ENCODE measurements at places on chromosomes 4 and X.

GRCh38 chr4:27350161-27350560, 489.5 kb downstream of the STIM2 start:
- DNase-seq: no peak

DNA sequence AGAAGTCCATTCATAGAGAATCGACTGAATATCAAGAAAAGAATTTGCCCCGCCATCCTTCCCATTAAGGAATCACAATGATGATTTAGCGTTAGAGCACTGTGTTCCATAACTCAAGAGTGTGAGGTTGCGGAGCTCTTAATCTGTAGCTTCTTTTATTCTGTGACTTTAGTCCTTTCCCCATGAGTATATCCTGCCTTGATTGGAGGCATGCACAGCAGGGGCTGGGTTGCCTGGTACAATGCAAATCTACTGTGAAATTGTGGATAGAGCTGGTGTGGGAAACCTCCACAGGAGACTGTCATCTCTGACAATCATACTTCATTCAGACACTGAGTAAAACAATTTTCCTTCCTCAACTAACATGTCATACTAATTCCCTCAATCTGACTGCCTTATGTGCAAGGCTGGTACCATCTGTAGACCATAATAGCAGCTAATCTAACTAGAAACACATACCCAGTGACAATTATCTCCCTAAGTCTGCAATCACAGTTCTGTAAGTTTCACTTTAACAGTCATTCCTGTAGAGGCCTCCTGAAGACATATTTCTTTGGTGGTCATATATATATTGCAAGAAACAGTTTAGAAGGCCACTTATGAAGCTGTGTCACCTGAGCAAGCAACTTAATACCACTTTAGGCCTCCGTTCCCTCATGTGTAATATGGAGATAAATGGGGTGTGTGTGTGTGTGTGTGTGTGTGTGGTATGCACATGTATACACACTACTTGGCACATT, 355.2 kb upstream of the FAM241A start:
- DNase-seq: no peak

- DNase-seq: no peak
Observed at GRCh38 chr4:87235020-87235671, 14.7 kb upstream of the KLHL8 start.

DNA sequence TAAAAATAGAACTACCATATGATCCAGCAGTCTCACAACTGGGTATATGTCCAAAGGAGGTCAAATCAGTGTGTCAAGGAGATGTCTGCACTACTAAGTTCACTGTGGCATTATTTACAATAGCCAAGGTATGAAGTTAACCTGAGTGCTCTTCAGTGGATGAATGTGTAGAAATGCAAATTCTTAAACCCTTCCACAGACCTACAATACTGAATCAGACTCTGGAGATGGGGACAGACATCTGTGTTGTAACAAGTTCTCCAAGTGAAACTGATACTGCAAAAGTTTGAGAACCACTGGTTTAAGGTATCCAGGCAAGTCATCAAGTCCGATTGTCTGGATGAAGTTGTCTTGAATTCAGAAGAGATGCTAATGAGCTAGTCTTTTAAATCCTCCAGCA, 38.5 kb downstream of the SMAD1 start:
- DNase-seq: no peak

- DNase-seq: no peak
Observed at GRCh38 chr4:185379326-185380295, 16.1 kb downstream of the LRP2BP start.

DNA sequence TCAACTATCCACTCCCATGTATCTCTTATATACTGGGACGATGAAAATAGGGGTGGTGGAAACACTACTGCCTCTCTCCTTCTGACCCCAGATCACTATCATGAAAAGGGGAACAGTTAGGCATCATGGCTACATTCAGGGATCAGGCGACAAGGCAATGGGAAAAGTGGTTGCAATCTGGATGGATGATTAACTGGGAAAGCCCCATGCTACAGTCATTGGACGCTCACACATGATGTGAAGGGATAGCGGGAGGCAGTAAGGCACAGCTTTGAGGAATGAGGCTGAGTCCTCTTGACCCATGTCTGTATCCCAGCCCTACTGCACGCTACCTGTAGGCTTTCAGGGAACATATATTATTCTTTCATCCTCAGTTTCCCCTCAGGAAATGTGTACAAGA, 10.2 kb downstream of the GASK1B start:
- DNase-seq: no peak

- no peak for DNase-seq
Observed at GRCh38 chrX:44908153-44908552, 35.2 kb downstream of the KDM6A start.

DNA sequence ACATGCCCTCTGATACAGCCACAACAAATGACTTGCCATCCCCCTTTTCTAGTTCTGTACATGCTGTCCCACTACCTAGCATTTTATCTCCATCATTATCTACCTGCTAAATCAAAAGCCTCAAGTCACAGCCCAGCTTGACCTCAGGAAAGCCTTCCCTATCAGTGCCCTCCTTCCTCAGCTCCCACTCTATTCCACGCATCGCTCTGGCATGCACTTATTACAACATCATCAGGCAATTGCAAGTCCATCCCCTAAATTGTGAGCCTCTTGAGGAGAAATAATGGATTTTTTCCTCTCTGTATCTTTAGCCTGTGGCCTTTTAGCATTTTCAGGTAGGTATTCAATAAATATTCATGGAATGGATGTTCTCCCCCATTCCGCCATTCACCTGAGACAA, 5.7 kb downstream of the ARL13A start:
- no peak for DNase-seq

- DNase-seq: no peak
Observed at GRCh38 chr4:165548702-165549101, 169.9 kb downstream of the CPE start.

- DNase-seq: no peak
Observed at GRCh38 chr4:184396570-184397515, 77.5 kb downstream of the IRF2 start.

- no peak for DNase-seq
Observed at GRCh38 chr4:14446904-14447303, 555.4 kb upstream of the CPEB2 start.

GRCh38 chr4:83054928-83055327, 19.9 kb downstream of the COPS4 start:
- no peak for DNase-seq

GRCh38 chrX:93528917-93529316, 144.5 kb downstream of the NAP1L3 start:
- no peak for DNase-seq

DNA sequence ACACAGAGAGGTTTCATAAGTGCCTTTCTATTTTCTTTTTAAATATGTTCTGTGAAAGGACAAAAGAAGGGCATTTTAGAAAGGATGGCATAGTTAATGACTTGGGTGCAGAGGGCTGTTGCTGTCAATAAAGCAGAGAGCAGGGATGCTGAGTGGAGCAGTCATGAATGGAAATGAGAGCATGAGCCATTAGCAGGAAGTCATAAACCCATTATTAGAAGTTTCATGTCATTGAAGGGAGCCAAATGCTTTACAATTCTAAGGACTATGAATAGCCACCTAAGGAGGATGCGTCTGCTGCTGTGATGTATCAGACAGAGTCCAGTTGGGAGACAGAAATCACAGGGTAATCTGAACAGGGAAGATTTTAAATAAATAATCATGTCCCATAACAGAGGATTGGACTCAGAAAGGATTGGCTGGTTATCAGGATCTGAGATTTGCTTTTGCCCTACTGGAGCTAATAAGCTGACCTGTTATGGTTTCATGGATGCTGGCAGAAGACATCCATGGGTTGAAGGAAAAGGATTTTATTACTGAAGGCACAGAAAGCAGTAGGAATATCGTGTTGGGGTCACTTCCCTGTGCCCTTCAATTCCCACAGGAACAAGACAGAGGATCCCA, 47.5 kb upstream of the WDR19 start:
- no peak for DNase-seq

- no peak for DNase-seq
Observed at GRCh38 chr4:108540536-108540935, 79.8 kb upstream of the RPL34 start.

- DNase-seq: no peak
Observed at GRCh38 chr4:39719804-39720580, 22.1 kb downstream of the UBE2K start.

DNA sequence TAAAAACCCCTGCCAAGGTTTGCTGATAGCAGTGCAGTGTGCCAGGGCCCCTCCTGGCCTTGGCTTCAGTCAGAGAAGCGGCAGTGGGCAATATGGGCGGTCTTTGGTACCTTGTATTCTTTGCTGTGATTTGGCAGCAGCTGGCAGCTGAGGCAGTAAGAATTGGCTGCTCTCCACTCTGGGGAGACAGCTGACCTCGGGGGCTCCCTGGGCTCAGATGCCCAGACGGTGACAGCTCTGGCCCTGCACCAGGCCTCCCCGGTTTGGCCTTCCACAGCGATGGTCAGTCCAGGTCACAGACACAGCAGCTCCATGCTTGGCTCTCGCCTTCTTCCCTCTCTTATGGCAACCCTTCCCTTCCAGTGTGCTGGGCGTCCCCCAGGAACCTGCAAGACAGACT, 330.9 kb downstream of the BCOR start:
- no peak for DNase-seq

GRCh38 chr4:16043642-16044498, 40.0 kb downstream of the PROM1 start:
- no peak for DNase-seq

- no peak for DNase-seq
Observed at GRCh38 chr4:127049526-127049925, 583.2 kb upstream of the INTU start.

DNA sequence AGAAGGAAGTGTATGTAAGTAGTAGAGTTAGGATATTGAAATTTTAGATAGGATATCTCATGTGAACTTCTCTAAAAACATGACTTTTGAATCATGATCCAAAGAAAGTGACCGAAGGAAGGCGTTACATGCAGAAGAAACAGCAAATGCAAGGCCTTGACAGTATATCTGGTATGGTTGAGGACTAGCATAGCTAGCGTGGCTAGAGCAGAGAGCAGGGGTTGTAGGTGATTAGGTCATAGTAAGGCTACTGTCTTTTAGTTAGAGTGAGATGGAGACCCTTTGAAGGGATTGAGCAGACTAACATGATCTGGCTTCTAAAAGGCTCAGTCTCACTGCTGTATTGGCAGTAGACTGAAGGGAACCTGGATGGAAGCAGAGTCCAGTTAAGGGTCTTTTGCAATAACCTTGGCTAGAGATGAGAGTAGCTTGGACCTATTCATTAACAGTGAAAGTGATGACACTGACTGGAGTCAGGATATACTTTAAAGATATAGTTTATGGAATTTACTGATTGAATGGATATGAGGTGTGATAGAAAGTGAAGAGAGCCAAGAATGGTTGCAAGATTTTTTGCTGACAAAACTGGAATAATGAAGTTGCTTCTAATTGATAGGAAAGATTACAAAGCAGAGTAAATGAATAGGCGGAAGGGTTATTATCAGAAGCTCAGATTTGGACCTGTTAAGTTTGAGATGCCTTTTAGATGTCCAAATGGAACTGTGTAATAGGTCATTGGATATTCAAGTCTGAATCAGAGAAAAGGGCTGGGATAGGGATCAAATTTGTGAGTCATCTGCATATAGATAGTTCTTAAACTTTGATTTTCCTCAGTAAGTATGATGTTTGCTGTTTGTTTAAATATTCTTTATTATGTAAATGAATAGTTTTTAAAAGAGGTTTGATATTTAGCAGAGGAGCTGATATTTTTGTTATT, 59.8 kb downstream of the MRPL1 start:
- no peak for DNase-seq

DNA sequence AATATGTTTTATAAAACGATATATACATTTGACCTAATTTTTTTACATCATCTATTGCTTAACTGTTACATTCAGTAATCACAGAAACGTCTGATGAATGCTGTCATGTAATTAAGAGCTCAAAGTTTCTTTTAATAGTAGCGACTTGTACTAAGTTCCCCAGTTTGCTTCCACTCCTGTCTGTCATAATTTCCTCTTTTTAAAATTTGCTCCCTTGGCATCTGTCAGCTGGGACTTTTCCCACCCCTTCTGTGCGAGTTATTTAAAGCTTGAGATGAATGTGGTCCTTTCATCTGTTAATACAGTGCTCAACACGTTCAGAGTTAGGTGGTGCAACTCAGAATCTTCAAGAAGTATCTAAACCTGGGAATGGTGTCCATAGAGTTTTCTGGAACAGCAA, 1.2 kb downstream of the RAP1GDS1 start:
- no peak for DNase-seq

DNA sequence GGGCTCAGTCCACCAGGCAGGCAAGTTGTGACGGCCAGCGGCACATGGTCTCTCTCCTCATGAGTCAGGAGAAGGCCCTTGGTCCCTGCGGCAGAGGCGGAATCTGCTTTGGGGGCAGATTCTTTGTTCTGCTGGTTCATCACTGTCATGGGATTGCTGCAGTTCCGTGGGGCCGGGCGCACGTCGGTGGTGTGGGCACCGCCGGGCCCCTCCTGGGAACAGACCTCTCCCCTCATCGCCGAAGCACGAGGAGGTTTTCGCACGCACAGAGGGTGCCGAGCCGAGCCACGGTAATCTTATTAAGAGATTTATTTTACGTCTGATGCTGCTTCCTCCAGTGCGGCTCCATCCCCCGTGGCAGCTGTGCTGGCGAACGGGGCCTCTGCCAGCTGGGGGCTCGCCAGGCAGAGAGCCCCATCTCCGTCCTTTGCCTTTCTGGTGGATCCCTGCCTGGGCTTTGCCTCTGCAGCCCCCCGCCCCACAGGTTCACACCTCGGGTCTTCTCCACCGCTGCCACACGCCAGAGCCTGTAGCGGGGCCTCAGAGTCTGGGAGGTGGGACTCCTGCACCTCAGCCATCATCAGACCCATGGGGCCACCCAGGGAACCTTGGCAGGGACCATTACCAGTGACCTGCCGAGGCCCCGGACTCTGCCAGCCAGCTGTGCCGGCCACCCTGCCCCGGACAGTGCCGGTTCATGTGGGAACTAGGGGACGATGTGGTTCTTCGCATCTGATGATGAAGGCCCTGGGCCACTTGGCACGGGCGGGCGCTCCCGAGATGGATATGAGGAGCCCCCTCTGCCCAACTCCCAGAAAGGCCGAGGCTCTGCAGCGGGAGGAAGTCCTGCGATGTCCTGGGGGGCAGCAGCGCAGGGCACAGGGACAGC, 86.7 kb upstream of the NKX1-1 start:
- DNase-seq: no peak

DNA sequence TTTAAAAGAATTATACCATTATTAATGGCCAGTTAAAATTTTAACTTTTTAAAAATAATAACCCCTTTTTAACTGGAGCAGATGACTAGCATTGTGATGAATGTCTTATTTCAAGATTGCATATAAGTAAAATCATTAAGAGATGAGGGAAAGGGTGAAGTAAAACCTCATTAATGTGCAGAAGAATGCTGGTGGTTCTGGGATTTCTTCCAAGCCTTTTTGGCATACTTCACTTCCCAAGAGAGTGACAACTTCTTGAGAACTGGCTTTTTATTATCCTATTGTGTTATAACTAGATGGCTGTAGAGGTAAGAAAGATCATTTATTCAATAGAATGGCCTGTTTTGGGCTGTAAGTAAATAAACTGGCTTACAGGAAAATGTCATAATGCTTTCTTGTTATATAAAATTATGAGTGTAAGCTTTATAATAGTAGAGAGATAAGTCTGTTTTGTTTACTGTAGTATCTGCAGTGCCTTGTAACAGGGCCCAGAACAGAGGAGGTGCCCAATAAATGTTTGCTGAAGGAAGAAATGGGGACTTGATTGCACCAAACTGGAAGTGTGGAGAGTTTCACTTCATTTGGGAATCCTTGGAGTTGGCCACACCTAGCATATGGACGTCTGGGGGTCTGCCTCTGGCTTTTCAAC, 242.9 kb upstream of the PITX2 start:
- DNase-seq: no peak
